ENCODE measurements at places on chromosomes 6 and 20.

- no peak for DNase-seq
These were observed 110.7 kb upstream of the ADGRF1 start for GRCh38 chr6:47152666-47153403.

- no peak for DNase-seq
These were observed 29.9 kb upstream of the FAM210B start for GRCh38 chr20:56328861-56329260.

- no peak for DNase-seq
These were observed 1.6 kb downstream of the CPXM1 start for GRCh38 chr20:2798814-2799213.

GRCh38 chr20:9331707-9332435 is 182.5 kb upstream of the LAMP5 start:
- no peak for DNase-seq

- no peak for DNase-seq
These were observed 913.0 kb downstream of the C6orf118 start for GRCh38 chr6:164396071-164397047.

GRCh38 chr6:106360410-106360988 is at the start of gene CRYBG1:
Gene CRYBG1 (plus strand): TSS chr6:106360717. CDS start chr6:106360909, 192 bp downstream.
- no peak for DNase-seq

GRCh38 chr6:34047913-34048867 is 97.7 kb downstream of the GRM4 start:
- DNase-seq, result no peak

GRCh38 chr6:110613356-110613755 is 136.9 kb upstream of the SLC22A16 start:
- DNase-seq, result no peak

- DNase-seq, result no peak
These were observed 53.3 kb downstream of the CAP2 start for GRCh38 chr6:17446713-17447112.

- no peak for DNase-seq
These were observed at the start of gene DBNDD2 for GRCh38 chr20:45407783-45408645. Gene DBNDD2 (plus strand): TSS chr20:45408289. CDS start chr20:45408468, 179 bp downstream.

GRCh38 chr6:127561660-127562059 is 15.3 kb upstream of the C6orf58 start:
- no peak for DNase-seq

GRCh38 chr20:51665543-51666118 is 102.6 kb downstream of the ATP9A start:
- DNase-seq, result no peak

DNA sequence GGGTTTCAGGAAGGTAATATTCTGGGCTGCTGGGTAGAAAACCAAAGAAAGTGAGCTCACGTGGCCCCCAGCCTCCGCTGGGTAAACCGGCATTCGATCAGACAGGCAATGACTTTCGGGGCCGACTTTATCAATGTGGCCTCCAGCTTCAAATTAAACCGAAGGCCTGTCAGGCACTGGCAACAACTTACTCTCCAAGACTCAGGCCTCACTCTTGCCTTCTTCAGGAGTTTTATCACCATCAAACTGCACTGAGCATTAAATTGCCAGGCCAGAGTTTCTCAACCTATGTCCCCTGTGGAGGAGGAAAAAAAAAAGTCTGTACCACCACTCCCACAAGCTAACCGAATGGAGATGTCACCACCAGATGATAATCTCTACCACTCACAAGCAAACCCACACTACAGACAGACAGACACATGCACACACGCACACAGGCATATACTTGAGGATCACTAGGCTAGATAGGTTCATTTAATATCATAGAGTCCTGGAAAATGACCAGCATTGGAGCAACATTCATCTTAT is 1.1 kb upstream of the MBOAT1 start:
- no peak for DNase-seq

GRCh38 chr6:36803908-36804307 is 35.3 kb downstream of the CPNE5 start:
- no peak for DNase-seq

DNA sequence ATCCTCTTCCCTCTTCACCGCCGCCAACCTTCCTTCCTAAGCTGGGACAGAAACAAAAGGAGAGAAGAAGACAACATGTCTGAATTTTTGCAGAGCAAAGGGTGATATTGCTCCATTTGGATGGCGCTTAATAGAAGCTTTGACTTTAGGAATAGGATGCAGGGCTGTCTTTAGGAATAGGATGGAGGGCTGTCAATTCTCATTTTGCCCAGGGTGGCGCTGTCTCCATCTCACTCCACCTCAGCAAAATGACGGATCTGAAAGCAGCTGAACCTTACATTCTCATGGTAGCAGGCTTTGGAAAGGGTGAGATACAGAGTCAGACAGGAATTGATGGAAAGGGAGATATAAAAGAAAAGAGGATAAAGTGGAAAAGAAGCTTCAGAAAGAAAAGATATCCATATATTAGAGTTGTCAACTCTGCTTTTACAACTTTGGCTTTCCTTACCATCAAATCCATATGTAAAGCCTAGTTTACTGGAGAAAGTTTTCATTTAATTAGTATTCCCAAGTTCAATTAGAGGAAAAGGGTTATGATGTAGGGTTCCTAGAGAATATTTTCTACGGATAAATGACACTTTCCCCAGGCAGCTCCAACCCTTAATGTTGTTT is 2.4 kb downstream of the MTCL3 start:
- DNase-seq, result peak; percentile 24

DNA sequence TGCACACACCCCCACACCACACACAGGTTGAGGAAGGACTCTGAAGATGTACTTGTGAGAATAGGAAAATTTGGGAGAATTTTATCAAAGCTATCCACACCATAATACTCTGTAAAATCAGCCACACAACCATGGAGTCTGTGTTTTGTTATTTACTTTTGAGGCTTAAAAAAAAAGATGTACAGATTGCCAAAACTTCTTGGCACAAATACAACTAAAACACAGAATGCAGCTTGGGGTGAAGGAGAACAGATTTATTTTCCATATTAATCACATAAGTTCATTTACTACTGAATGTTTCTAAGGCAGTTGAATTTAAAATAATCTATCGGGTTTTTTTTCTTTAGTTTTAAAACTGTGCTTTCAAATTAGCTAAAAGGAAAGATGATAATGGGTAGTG is 32.8 kb upstream of the KCNQ5 start:
- DNase-seq, result no peak

GRCh38 chr6:126198631-126199030 is 141.3 kb upstream of the CENPW start:
- no peak for DNase-seq

- no peak for DNase-seq
These were observed 108.6 kb downstream of the CDYL start for GRCh38 chr6:4884646-4885340.

DNA sequence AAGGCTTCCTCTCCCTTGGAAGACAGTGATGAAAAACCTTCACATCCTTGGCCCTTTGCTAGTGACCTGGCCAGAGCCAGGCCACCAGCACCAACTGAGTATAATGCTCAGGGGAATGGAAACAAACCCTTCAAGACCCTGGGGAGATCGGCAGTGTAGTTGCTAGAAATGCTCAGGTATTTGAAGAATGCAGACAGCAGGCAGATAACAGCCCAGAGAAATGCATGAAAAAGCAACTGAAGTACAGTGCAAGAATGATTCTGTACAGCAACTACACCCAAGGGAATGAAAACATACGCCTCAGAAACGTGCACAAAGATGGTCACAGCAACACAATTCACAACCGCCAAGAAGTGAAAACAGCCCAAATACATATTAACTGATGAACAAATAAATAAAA is 41.1 kb downstream of the PPP1R3G start:
- DNase-seq, result no peak

GRCh38 chr6:3770023-3770720 is 18.7 kb upstream of the PXDC1 start:
- no peak for DNase-seq

GRCh38 chr6:112349958-112350357 is 2.8 kb downstream of the RFPL4B start:
- DNase-seq, result no peak

GRCh38 chr6:89339565-89339964 is 13.0 kb downstream of the UBE2J1 start:
- no peak for DNase-seq

DNA sequence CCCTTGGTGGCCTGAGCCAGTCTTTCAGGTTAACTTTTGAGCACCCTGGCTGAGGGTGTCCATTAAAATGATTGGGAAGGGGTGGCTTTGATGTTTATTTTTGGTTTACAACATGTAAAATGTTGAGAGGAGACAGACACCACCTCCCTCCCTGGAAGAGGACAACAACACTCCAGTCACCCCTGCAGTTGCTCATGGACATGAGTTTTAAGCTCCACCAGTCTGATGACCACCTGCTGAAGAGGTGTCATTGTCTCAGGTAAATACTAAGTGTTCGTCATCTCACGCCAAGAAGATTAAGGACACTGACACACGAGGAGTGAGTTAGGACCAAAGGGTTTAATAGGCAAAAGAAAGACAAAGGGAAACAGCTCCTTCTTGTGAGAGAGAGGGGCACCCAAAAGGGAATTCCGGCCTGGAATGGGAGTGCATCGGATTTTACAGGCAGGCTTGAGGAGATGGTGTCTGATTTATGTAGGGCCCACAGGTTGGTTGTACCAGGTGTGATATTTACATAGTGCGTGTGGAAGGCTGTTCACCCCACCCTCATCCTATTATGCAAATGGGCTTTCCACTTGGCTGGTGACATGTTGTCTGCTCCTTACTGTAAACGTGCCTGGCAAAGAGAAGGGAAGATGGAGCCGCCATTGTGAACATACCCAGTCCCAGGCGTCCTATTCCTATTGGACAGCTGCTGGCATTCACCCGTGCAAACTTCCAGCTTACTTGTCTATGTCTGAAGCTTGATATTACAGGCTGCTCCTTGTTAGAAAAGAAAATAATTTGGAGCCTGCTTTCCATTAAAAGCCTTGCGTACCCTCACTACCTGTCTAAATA is 6.6 kb downstream of the HLA-B start:
- DNase-seq, result no peak

DNA sequence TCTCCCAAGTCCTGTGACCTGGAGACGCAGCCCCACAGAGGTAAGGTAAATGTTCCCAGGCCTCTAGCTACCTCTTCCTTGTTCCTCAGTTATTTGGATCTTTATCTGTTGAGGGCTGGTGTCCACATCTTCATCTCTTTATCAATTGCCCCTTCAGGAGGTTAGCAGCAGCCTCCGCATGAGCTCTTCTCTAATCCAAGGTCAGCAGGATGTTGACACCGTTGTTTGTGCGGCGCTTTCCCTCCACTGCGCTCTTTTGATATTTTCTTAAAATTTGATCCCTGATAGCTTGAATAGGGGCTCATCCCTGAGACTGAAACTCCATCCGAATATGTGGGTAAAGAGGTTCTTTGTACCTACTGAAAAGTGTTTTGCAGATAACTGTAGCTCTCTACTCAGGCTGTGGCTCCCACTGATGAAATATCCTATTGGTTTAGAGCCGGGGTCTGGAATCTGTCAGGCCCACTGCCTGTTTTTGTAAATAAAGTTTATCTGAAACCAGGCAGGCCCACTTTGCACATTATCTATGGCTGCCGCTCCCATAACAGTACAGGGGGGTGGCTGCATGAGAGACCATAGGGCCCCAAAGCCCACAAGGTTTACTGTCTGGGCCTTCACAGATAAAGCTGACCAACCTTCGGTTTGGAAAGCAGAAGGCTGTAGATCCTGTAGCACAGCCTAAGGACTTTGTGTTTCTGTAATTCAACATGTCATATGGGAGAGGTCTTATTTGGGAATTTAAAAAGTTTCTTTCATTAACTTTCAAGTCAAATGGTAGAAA is 362.6 kb downstream of the QKI start:
- DNase-seq, result no peak

DNA sequence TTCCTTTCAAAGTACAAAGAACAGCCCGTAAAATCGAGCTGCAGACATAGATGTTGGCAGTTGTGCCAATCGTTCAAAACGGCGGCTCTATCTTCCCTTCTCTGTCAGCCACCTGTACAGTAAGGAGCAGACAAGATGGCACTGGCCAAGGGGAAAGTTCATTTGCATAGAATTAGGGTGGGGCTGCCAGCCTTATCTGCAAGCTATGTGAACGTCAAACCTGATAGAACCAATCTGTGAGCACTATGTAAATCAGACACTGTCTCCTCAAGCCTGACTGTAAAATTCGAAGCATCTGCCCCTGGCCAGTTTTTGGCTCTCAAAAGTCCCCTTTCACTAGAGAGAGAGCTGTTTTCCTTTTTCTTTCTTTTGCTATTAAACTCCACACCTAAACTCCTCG is 374.5 kb downstream of the EPM2A start:
- no peak for DNase-seq

- DNase-seq, result no peak
These were observed 5.5 kb upstream of the AIG1 start for GRCh38 chr6:143055213-143055612.

- DNase-seq, result no peak
These were observed 55.3 kb upstream of the TINAG start for GRCh38 chr6:54252916-54253315.

DNA sequence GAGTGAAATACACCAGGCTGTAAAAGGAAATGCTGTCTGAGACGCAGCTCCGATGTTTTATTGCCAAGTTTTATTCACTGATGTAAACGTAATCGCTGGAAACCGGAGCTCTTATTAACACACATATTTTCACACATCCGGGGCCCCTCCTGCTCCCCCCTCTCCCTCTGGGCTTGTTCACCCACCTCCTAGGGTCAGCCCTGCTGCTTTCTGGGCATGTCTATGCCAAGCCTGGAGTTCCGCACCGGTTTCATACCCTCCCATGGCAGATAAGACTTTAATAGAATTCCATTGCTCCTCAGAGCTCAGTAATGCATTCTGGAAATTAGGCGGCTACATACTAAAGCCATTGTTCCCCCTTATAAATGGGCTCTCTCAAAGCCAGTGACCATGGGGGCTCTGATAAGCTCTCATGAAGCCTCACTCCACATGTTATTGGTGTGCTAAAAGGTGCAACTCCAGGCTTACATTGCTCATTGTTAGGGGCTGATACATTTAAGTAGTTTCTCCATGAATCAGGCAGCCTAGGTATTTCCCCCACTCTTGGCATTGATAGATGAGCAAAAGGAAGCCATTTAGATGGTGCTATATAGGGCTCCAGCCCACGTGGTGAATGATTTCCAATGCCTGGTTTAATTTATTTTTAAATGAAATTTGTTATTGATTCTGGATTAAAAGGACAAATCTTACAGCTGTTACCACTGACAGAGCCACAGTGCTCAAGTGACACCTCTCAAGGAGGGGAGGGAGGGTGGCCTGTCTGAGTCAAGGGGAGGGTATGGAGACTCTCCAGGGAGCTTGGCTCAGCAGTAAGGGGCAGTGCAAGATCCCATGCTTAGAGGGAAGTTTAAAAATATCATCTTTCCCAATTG is 4.5 kb upstream of the VSTM2L start:
- DNase-seq, result no peak

DNA sequence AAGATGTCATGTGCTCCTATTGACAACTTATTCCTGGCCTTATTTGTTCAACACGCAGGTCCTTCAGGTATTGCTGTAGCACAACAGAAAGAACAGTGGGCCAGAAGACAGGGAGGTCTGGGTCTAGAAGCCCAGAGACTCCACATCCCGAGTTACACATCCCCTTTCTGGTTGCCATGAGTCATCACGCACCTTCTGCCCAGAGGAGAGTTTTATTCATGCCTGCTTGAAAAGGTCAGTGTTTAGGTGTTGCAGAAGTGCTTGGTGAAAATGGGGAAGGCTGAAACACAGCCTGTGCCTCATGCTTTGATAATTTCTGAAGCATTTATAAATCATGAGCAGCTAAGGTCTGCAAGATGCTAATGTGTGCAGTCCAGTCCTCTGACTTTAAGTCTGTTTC is 256.4 kb downstream of the GMPR start:
- DNase-seq, result no peak

- DNase-seq, result no peak
These were observed 353.0 kb downstream of the TAF4 start for GRCh38 chr20:61712688-61713087.

Data from amniotic stem cell (primary cell).